ENCODE measurements at places on chromosomes 11 and 22.

DNA sequence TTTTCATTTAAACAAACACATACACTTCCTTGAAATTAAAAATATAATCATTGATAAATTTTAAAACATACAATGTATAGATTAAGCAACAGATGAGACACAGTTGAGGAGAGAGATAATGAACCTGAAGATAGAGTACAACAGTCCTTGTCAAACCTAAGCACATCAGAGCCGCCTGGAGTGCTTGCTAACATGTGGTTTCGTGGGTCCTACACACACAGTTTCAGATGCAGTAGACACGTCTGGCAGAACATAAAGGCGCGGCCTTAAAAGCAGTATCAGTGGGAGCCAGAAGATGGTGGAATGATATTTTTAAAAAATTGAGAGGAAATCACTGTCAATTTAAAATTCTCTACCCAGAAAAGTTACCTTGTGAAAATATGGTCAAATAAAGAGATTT, 134.4 kb downstream of the MPPED1 start:
- DNase-seq = no peak

GRCh38 chr11:3099178-3099577, 42.0 kb upstream of the CARS1 start:
- no peak for DNase-seq

- no peak for DNase-seq
These were observed 679.0 kb upstream of the LRRC4C start for GRCh38 chr11:42138454-42138853.

DNA sequence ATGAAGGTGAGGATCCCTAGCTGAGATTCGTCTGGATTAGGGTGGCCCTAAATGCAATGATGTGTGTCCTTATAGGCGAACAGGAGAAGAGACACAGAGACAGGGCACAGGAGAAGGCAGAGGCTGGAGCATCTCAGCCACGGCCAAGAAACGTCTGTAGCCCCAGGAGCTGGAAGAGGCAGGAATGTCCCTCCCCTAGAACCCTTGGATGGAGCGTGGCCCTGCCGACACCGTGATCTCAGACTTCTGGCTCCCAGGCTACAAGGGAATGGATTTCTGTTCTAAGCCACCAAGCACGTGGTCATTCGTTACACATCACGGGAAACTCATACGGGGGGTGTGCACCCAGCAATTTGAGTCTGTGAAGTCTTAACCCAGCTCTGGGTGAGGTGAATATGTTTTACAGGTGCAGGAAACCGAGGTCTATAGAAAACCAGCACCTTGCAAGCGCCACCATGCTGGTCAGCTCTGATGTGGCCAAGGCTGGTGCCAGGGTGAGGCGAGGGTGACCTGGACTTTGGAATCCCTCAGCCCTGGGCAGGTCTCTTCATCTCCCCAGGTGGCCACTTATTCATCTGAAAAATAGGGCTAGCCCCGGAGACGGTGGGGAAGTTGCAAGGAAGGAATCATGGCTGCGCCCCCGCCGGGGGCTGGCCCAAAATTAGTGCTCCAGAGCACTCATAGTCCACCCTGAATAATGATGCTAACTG, 89.5 kb upstream of the FGF3 start:
- no peak for DNase-seq

DNA sequence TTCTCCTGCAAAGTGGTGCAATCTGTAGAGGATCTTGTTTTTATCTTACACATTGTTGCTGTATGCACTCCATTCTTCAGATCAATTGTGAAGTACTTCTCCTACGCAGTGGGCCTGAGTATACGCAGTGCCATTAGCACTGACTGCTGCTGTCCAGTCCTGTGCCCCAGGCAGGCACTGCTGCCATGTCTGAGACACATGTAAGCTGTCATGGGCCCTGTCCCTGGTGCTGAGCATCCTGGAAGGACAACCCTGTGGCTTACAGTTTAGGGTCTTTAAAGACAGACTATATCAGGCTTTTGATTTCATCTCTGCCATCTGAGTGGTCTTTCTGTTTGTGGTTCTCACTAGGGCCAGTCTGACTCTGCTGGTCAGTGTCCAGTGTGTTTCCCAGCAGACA, 44.8 kb upstream of the PTPN5 start:
- peak; percentile 14 for DNase-seq

GRCh38 chr22:33553493-33553892, 366.8 kb downstream of the LARGE1 start:
- no peak for DNase-seq

DNA sequence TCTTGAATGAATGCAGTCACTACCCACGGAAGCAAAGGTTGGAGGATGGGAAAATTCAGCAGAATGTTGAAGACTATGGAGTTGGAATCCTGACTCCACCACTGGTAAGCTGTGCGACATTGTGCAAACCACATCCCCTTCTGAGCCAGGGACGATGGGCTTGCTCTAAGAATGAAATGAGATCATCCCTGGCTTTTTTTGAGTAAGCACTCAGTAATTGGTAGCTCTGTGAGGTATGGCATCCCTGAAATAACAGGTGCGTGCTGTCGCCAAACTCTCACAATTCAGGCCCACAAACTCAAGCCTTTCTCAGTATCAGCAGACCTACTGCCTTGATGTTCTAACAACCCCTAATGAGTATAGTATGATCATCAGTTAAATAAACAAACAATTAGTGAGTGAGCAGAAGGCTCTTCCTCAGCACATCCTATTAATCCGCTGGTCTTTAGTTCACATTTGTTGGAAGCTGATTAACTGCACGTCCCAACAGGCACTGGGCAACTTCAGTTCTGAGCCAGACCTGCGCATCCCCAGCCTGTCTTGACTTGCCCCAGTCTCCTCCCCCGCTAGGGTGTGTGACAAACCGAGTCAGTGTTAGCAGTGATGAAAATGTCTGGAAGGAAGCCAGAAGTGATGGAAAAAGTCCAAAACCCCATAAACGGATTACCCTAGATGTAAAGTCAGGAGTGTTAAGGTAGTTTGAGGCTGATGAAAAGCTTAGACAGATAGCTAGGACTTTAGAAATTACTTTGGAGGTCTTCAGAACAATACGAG, 235.5 kb downstream of the GRIK4 start:
- DNase-seq = peak; percentile 18

All from fibroblast of pulmonary artery (primary cell).